ENCODE measurements at places on chromosomes 16 and 17.

DNA sequence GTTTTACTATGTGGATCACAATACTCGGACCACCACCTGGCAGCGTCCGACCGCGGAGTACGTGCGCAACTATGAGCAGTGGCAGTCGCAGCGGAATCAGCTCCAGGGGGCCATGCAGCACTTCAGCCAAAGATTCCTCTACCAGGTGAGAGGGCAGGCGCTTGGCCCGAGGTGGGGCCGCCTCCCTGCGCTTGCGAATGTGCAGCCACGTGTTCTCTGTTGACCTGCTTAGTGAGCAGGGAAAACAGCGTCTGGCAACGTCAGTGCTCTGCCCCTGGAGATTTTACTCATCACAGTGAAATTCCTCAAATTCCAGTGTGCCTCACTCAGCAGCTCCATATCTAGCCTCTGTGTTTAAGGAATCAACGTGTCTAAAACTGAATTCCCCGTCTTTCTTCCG lies 33.4 kb upstream of the CLEC18A start:
- DNase-seq, result peak; percentile 73

GRCh38 chr17:46886310-46886663 lies 34.9 kb downstream of the WNT9B start:
- DNase-seq, result no peak

DNA sequence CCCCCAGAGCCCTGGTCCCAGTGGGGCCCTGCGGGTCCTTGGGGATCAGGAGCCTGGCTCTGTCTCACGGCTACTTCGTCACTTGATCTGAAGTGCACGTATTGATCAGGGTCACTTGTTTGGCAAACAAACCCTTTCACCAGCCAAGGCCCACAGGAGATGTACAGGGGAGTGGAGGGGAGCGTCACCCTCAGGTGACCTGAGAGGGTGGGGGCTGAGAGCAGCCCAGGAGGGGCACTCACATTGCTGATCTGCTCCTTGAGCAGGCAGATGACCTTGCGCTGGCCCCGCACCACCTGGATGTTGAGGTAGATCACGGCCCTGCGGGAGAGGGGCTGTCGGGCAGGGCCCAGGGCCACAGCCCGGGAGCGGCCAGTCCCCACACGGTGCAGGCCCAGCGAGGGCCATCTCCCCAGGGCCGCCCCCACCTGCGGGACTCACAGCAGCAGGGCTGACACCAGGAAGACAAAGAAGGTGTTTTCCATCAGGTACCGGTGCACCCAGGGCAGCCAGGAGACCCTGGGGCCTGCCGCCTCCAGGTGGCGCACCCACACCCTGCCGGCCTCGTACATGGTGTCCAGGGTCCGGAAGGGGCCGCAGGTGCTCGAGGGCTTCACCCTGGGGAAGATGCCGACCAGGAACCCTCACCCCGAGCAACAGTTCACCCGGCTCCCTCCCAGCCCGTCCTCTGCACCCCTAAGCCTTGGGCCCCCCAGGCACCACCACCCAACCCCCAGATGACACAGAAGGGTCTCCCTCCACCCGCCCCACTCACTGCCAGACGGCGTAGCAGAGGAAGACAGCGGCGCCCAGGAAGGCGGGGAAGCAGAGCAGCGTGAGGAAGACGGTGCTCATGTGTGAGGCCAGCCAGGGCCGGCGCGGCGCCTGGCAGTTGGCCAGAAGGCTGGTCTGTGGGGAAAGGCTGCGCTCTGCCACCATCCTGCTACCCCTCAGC lies 11.3 kb downstream of the TMC6 start:
- DNase-seq, result no peak

- no peak for DNase-seq
These were observed 235.5 kb downstream of the MRTFB start for GRCh38 chr16:14306485-14307058.

- no peak for DNase-seq
These were observed 2.6 kb downstream of the ENO3 start for GRCh38 chr17:4953451-4953961.

DNA sequence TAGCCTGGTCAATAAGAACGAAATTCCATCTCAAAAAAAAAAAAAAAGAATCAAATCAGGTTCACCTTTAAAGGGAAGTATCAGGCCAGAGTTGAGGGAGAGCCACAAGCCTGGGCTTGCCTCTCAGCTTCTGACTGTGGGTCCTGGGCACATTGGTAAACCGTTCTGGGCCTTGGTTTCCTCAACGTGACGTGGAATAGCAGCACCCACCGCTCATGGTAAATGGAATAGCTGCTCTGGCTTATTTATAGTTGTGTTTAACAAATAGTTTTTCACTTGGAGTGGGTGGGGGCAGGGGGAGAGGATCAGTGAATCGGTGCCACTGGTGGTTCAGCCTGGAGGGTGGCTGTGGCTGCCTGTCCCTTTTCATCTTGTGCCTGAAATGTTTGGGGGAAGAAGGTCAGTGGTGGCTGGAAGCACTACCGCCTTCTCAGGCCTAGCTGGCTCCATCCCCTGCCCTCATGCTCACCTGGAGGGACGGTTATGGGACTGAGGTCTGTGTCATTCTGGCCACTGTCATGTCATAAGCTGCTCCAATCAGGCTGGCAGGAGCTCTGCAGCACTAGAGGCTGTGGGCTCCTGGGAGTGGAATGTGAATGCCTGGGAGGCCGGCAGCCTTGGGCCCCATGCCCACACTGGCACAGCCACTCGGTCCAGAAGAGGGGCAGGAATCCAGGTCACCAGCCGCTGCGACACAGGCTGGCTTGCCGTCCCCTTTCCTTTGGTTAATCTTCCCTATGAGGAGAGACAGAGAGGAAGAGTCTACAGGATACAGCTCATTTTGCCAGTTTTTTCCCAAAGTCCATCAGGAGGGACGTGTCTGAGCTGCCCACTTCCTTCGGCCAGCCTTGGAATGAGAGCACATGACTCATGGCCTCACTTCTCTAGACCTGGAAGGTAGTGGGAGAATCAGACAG lies 27.0 kb downstream of the CCR7 start:
- no peak for DNase-seq

GRCh38 chr17:17808706-17809432 lies 27.9 kb downstream of the SREBF1 start:
- no peak for DNase-seq

DNA sequence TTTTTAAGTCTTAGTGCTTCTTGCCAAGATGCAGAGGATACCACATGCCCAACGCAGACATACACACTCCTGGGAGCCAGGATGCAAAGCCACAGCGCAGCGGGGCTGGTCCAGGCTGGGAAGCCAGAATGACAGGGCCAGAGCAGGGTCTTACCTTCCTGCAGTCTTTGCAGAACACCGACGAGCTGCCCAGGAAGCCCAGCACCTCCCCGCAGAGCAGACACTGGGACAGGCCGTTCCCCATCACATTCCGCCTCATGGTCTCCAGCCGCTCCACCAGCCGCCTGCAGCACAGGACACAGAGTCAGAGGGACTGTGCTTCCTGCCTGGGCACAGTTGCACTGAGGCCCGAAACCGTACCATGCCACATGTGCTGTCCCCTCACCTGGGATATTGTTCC lies 33.3 kb downstream of the RPH3AL start:
- no peak for DNase-seq

DNA sequence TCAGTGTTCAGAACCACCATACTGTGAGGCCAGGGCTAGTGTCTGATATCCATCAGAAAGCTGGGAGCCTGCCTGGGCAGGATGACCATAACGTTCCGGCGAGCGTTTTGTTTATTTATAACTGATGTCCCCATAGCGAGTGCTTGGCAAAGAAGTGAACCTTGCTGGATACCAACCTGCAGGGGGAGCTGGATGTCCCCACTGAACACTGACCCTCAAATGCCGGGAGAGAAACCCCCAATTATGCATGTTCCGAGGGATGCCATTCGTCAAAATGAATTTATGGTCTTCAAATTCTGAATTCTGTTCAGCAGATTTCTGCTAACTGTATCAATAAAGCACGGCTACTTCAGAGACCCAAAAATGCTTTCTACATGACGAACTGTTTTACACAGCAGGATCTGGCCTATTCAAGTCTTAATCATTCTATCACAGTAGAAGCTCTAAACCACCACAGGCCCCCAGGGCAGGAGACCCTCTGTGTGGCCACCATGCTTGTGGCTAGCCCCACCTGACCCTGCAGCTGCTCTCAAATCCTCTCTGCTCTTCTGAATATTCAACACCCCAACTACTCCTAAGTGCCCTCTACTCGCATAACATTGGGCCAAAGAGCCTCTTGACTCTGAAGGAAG lies 15.2 kb downstream of the MED24 start:
- DNase-seq, result peak; percentile 70

All from AG09319 (cell line).